ENCODE measurements at places on chromosomes 1 and 21.

- DNase-seq, result no peak
These were observed 463 bp upstream of the PRRC2C start for GRCh38 chr1:171484760-171485374.

DNA sequence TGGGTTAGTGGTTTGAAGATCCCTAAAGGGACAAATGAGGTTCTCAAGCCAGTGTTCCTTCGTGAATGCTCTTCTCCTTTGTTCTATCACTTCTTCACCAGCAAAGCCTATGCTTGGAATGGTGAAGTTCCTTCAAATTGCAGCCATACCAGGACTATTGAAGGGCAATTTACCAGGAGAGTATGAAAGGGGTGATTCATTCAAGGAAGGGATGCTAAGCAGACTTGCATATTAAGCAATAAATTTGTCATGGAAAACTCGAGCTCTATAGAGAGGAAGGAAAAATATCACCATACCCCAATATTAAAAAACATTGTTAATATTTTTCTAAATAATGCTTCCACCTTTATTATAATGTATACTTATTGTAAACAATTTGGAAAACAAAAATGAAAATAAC is 9.3 kb upstream of the TSNAX start:
- DNase-seq, result no peak

GRCh38 chr1:201493757-201494617 is 12.9 kb downstream of the CSRP1 start:
- DNase-seq, result no peak

- no peak for DNase-seq
These were observed 389.3 kb downstream of the ST6GALNAC3 start for GRCh38 chr1:76463849-76464248.

DNA sequence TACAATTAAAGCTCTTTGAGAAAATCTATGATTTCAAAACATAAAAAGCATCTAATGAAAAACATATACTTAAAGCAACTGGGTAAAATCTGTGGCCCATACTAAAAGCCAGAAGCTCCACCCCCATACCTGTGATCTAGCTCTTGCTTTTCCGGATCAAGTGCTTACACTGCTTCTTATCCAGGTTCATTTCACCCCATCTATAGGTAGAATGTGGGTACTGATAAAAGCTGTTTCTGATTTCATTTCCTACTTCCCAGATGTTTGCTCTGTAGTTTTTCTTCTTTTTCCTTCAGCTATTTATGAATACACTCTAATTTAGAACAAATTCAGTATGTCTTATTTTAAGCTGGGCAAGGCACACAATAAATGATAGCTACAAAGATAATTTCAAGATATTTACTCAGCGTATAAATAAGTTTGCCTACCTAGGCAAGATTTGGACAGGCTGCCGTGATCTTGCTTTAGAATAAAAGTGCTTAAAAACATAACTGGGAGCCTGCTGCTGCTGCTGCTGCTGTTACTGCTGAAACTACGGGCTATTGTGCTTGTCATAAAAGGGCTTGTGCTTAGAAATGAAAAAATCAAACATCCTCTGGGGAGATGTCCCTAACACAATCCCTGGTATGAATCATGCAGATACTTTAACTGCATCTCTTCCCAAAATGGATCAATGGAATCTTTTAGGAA is 2.1 kb downstream of the SIPA1L2 start:
- no peak for DNase-seq

GRCh38 chr1:198101716-198102453 is 54.9 kb upstream of the NEK7 start:
- DNase-seq, result no peak

- no peak for DNase-seq
These were observed 36.7 kb upstream of the SLC19A1 start for GRCh38 chr21:45578811-45579381.

- no peak for DNase-seq
These were observed 41.1 kb downstream of the EPHA2 start for GRCh38 chr1:16114527-16115467.

- DNase-seq, result no peak
These were observed 81.3 kb downstream of the TIAM1 start for GRCh38 chr21:31262728-31263127.

GRCh38 chr1:25572708-25573590 is 29.5 kb downstream of the LDLRAP1 start:
- no peak for DNase-seq

GRCh38 chr1:229627003-229627402 is 956 bp downstream of the URB2 start:
- DNase-seq, result no peak

- no peak for DNase-seq
These were observed 455.6 kb upstream of the ADGRL2 start for GRCh38 chr1:81345110-81345509.

- no peak for DNase-seq
These were observed 10.6 kb upstream of the AIRE start for GRCh38 chr21:44275041-44275440.

- no peak for DNase-seq
These were observed 1.7 kb downstream of the PCNX2 start for GRCh38 chr1:233293556-233294446.

DNA sequence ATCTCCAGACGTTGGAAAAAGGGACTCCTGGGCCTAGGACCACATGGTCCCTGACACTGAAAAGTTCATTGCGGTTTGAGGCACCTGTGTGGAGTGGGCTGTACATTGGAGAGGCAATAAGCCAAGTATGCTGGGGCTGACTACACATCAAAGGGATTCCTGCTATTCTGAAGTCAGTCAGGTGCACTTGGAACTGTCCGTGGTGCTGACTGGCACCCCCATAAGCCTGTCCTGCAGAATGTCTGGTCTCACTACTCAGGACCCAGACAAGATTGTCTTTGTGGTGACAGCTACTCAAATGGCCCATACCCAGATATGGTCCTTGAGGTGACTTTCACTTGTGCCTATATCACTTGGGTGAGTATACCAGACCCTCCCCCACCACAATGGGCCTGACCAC is 150.6 kb downstream of the RWDD3 start:
- no peak for DNase-seq

DNA sequence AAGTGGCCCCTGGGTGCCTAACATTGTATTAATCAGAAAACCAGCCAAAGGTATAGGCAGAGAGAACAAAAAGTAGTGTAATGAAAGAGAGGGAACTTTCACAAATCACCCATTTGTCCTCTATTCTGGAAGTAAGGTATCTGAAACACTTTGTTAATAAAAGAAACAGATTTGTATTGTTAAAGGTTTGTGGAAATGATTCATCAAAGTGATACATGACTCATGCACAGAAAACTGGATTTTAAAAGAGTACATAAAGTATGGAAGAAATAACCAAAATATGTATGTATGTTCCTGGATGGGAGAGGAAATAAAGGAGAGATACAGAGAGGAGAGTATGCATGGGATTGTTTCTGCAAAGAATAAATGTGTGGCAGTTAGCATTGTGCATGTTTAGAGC is 126.8 kb downstream of the RGS21 start:
- no peak for DNase-seq

- DNase-seq, result peak; percentile 96
These were observed at the start of gene ZMYM4 for GRCh38 chr1:35268282-35269200. Gene ZMYM4 (plus strand): TSS chr1:35268709. CDS start chr1:35269047, 338 bp downstream.

GRCh38 chr1:29621826-29622435 is 385.6 kb downstream of the PTPRU start:
- DNase-seq, result no peak

- DNase-seq, result peak; percentile 4
These were observed 165.1 kb upstream of the CACNA1E start for GRCh38 chr1:181318022-181318857.

- no peak for DNase-seq
These were observed 11.2 kb downstream of the TRAF3IP3 start for GRCh38 chr1:209767096-209767495.

DNA sequence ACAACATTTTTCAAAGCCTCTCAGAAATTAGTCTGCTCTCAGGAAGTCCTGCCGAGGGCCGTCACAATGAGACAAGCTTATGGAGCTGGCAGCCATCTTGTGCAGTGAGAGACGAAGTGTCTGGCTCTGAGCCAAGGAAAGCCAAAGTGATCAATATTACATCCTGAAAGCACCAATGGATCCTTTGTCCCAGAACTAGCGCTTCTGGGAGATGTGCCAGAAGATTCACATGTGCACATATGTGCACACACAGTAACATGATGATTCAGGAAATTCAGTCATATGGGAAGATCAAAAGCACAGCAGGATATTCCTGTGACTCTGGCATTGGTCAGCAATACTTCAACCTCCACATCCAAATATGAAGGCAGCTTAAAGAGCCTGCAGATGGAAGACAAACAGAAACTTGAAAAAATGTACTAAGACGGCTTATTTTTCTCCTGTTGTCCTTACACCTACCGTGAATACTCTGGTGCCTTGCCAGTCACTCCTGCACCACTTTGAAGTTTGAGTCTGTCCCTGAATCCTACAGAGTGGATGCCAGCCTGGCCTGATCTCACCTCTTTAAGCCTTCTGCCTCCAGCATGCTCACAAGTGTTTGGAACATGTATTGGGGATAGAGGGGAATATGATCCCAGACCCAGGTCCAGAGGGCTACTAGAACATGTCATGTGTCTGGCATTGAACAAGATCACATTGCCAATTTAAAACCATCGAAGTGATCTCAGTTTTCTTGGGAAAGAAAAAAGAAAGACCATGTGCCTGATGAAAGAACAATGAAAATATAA is 44.5 kb upstream of the PRRX1 start:
- no peak for DNase-seq

DNA sequence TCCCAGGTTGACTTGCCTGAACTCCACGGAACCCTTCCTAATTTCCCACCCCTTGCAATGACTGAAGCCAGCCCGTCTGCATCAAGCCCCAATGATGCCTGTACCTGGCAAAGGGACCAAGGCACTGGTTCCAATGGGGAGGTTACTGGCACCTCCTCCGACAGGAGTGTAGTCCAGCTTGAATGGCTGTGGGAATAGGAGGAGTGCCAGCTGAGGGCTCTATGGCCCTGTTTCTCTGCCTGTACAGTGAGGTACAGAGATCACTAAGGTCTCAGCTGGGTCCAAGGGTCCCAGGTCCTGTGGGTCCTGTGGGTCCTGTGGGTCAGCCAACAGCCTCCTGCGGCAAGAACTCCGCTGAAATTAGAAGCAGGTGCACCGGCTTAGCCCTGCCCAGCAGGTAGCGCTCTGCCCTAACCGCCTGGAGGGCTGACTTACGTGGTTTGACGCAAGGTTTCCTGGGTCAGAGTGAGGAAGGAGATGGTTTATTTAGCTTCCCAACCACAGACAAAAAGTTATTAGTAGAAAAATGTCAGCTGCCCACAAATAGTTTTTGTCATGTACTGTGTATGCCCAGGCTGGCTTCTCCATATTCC is 9.9 kb upstream of the SPRR4 start:
- DNase-seq, result no peak

DNA sequence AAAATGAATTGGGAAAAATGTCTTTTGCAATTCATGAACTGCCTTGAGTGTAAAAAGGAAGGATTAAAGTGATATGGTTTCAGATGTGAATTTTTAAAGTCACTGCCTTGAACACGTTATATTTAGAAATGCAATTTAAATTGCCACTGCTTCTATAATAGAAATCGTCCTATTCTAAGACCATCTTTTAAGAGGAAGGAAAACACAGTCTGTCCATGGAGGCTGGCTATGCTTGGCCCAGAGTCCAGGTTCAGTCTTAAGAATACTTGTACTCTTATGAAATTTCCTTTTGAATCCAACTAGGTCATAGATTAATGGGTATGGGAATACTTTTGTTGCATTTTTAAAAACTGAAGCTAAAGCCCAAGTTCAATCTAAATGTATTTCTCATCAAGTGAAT is 86.0 kb downstream of the PCNX2 start:
- DNase-seq, result no peak

GRCh38 chr1:22817462-22817861 is 106.8 kb downstream of the EPHB2 start:
- no peak for DNase-seq

DNA sequence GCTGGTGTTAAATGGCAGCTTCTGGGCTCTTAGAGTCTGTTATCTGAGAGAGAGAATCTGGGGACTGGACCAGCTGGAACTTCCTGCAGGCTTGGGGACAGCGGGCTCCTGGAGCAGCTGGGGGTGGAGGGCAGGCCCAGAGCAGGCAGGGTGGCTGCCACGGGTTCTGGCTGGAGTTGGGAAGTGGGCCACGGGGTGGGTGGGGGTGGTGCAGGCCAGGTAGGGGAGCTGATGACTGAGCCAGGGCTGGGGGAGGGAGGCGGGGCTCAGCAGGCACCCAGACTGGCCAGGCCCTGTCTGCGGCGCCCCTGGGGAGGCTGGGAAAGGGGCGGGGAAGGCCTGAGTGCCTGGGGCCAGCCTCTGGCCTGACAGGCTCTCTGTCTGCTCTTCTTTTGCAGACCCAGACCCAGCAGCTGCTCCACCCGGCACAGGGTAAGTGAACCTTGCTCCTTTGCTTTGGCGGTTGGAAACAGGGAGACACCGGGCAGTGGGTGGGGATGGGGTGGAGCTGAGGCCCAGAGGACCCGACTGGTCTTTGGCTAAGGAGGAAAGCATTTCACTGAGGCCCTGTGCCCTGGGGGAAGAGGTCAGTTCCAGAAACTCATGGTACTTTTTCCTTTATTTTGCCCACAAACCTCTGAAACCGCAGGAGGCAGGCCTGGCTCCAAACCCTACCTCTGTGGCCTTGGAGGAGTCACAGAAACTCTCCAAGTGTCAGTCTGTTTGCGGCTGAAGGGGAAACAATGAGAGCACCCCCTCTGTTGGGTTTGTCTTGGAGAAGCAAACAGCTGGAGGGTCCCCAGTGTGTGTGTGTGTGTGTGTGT is 48.8 kb downstream of the ARHGEF10L start:
- peak; percentile 60 for DNase-seq

GRCh38 chr1:198837278-198838021 is 198.6 kb downstream of the PTPRC start:
- no peak for DNase-seq

DNA sequence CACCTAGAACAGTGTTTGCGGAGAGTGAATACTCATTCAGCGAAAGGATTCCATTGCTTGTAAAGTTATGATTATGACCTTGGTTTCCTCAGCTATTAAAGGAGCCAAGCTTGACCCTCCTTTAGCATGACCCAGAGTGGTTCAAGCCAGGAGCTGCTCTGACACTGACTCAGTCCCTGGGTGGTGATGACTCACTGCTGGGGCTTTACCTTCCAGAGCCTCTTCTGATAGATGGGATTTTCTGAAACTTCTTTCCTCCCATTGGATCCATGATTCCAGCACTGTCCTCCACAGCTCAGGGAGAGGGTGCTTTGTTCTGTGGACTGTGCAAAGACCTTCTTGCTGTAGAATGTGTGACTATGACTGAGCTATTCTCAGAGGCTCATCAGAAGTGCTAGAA is 77.4 kb downstream of the S1PR1 start:
- DNase-seq, result no peak
